ENCODE measurements at places on chromosomes 5 and 9.

DNA sequence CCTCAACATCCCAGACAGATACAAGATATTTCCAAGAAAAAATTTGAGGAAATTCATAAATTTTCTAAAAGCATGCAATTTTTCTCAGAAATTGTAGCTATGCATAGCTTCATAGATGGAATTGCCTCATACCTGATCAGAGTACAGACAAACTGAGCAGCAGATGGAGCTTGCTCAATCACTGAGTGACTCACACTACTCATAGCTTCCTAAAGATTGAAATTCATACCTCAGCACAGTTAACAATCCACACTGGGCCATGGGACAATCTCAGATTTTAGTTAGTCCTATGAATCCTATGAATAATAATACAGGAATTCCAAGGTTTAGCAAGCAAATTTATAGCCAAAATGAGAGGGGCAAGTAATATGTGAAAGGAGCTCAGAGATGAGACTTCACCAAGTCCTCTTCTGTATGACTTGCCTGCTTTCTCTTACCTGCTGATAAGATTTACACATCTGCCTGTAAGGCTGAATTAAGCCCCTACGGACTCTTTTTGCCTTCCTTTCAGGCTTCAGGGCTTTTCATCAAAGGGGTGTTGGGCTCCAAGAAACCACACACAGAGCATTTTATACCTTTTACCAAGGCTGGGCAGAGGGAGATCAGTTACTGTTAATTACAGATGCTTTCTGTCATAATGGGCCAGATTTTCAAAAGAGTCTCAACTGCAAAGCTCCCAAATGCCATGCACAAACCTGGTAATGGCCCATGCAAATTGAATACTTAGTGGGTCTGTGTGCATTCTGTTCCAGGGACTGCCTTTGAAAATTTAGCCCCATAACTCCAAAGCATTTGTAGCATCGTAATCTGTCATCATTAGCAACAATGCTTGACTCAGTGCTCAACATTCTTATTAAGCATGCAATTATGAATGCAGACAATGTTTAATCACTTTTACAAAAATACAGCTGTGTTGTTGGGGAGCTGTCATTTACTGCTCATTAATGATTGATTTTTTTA lies 439.3 kb downstream of the DTWD2 start:
- no peaks in the 10 kb centered on the region for H3K36me3 ChIP-seq
- no peaks in the 10 kb centered on the region for H3K27me3 ChIP-seq
- peak; percentile 44 for DNase-seq
- H3K4me3 ChIP-seq, result no peak overlapping the region
- H3K27ac ChIP-seq, result no peak overlapping the region
- H3K4me1 ChIP-seq, result no peaks in the 10 kb centered on the region

- H3K36me3 ChIP-seq, result no peaks in the 10 kb centered on the region
- H3K27me3 ChIP-seq, result peaks cover 30% of the 10 kb centered on the region
- peak; percentile 92 for DNase-seq
- peak within 1 kb of the TSS; percentile 82 for H3K27ac ChIP-seq
These were observed at the start of gene ENTPD2 for GRCh38 chr9:137053944-137054931. Gene ENTPD2, minus strand, starts transcription at chr9:137054061. Its CDS starts 64 bp downstream, at chr9:137053997.

GRCh38 chr5:134133995-134134541 lies 19.6 kb downstream of the TCF7 start:
- H3K4me3 ChIP-seq, result no peak overlapping the region
- no peak overlapping the region for H3K27ac ChIP-seq
- peaks cover 2% of the 10 kb centered on the region for H3K4me1 ChIP-seq
- no peak for DNase-seq

- no peak for DNase-seq
- no peaks in the 10 kb centered on the region for H3K27me3 ChIP-seq
- H3K4me1 ChIP-seq, result no peaks in the 10 kb centered on the region
- no peaks in the 10 kb centered on the region for H3K36me3 ChIP-seq
- H3K4me3 ChIP-seq, result no peak overlapping the region
These were observed 252.5 kb downstream of the TRIM32 start for GRCh38 chr9:116939614-116940013.

DNA sequence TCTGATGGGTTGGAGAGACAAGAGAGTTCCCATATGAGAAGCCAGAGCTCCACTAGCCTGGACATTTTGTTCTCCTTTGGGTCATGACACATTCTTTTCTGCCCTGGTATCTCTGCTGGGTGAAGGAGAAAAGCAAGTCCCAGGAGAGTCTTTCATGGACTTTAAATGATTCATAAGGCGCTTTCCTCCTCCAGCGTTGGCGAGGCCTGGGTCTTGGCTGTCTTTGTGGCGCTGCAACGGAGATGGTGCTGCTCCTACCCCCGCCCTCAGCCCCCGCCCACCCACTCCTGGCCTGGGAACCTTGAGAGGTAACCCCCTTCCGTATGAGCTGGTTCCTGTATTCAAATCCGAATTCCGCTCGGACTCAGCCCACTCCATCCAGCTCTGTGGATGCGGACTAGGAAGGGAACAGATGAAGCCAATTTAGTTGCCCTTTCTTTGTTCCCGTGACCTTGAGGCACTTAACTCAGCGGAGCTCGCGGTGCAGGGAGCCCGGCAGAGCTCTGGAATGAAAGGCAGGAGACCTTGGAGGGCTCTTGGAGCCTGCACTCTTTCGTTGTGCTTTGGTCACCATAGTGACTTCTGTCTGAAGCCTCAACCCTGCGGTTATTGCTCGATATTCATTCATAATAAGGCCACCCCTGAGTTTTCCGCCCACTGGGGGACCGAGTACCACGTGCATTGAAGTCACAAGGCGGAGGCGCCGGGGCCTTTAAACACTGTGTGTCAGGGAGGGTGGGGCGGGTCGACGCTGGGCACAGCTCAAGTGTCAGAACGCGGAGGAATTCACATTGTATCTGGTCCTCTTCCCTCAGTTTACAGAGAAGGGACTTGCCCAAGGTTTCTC lies 14.0 kb upstream of the PWWP2A start:
- no peak overlapping the region for H3K27ac ChIP-seq
- peaks cover 3% of the 10 kb centered on the region for H3K4me1 ChIP-seq
- DNase-seq, result peak; percentile 17
- no peaks in the 10 kb centered on the region for H3K27me3 ChIP-seq

DNA sequence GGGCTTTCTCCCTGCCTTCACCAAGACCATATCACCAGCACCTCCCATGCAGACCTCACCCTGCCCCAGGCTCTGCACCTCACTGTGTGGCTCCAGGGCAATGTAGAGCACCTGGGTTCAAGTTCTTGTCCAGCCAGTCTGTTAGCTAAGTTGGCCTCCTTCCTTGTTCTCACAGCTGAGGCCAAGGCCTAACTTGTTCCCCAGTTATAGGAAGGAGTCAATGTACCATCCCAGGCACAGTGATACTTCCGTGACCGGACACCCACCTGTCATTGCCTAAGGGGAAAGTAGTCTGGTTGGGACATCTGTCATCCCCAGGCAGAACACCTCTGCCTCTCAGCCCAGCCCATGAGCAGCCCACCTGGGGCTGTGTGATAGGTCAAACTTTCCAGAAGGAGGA lies 14.4 kb upstream of the ARAP3 start:
- peaks cover 39% of the 10 kb centered on the region for H3K27me3 ChIP-seq
- H3K27ac ChIP-seq, result no peak overlapping the region
- H3K4me1 ChIP-seq, result no peaks in the 10 kb centered on the region
- no peak for DNase-seq
- H3K4me3 ChIP-seq, result no peak overlapping the region
- H3K36me3 ChIP-seq, result no peaks in the 10 kb centered on the region

- H3K27me3 ChIP-seq, result no peaks in the 10 kb centered on the region
- H3K4me3 ChIP-seq, result no peak overlapping the region
These were observed 42.3 kb downstream of the B4GALT1 start for GRCh38 chr9:33124751-33125381.

- no peaks in the 10 kb centered on the region for H3K36me3 ChIP-seq
- H3K27me3 ChIP-seq, result no peaks in the 10 kb centered on the region
- H3K27ac ChIP-seq, result peak overlapping the region; percentile 45
- DNase-seq, result peak; percentile 90
- no peaks in the 10 kb centered on the region for H3K4me1 ChIP-seq
These were observed 320.4 kb upstream of the KLF4 start for GRCh38 chr9:107809871-107810460.

DNA sequence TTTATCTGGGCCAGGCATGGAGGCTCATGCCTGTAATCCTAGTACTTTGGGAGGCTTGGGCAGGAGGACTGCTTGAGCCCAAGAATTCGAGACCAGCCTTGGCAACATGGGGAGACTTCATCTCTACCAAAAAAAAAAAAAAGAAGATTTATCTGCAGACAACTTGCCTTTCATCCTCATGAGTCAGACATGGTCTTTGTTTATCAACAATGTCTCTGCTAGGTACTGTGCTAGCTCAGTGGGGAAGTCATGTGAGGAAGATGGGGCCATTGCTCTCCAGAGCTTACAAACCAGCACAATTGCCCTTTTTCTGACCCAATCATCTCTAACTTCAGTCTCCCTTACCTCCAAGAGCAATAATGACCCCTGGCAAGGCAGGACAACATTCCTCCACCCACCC lies 1.6 kb downstream of the URM1 start:
- H3K27ac ChIP-seq, result no peak overlapping the region
- no peak overlapping the region for H3K4me3 ChIP-seq
- no peaks in the 10 kb centered on the region for H3K27me3 ChIP-seq
- H3K36me3 ChIP-seq, result no peaks in the 10 kb centered on the region
- no peak for DNase-seq
- peaks cover 8% of the 10 kb centered on the region for H3K4me1 ChIP-seq

DNA sequence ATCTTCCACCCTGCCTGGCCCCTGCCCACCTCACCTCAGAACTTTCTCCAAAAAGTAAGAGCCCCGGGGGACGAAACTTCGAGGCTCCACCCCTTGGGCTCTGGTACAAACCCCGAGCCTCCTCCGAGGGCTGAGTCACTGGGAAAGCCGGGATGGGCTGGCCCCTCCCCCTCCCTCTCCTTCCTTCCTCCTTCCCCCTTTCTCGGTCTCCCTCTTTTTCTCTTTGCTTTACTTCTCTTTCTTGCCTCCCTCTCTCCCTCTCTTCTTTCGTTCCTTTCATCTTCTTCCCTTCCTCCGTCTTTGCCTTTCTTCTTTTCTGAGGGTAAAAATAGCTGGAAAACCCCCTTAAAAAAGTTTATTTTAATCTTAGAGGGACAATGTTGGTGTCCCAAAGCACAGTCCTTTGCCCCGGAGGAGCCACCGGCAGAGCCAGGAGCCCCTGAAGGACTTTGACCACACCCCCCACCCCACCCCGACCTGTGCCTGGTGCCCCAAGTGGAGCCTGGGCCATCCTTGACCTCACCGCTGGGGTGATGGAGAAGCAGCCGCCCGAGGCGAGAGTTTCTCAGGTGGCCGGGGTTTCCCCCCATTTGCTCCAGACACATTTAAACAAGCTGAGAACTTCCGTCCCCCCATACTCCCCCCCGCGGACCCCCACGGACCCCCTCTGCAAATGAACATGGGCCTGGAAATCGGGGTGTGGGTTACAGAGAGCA lies 5.7 kb upstream of the NOTCH1 start:
- no peaks in the 10 kb centered on the region for H3K27me3 ChIP-seq
- no peaks in the 10 kb centered on the region for H3K4me1 ChIP-seq
- H3K36me3 ChIP-seq, result no peaks in the 10 kb centered on the region
- DNase-seq, result peak; percentile 58
- peak overlapping the region; percentile 25 for H3K27ac ChIP-seq

DNA sequence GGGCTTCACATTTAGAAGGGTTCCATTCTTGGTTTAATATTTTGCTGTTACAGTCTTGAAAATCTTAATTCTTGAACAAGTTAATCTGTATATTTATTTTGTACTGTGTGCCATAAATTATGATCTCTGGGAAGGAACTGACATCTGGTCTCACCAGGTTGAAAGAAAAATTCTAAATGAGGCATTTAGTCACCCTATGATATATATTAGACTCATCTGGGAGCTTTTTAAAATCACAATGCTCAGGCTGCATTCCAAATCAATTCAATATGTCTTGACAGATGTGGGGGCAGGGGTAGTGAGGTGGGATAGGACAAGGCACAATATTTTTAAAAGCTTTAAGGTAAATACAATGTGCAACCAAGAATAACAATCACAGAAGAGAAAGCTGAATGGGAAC lies 569.2 kb downstream of the PRR16 start:
- H3K36me3 ChIP-seq, result no peaks in the 10 kb centered on the region
- no peak overlapping the region for H3K4me3 ChIP-seq
- H3K27me3 ChIP-seq, result no peaks in the 10 kb centered on the region
- no peak for DNase-seq
- no peaks in the 10 kb centered on the region for H3K4me1 ChIP-seq
- no peak overlapping the region for H3K27ac ChIP-seq

- H3K27me3 ChIP-seq, result no peaks in the 10 kb centered on the region
- DNase-seq, result no peak
- no peak overlapping the region for H3K4me3 ChIP-seq
- no peak overlapping the region for H3K27ac ChIP-seq
- H3K4me1 ChIP-seq, result no peaks in the 10 kb centered on the region
- peaks cover 61% of the 10 kb centered on the region for H3K36me3 ChIP-seq
These were observed 9.5 kb downstream of the NPM1 start for GRCh38 chr5:171397190-171397589.

- no peaks in the 10 kb centered on the region for H3K4me1 ChIP-seq
- H3K4me3 ChIP-seq, result no peak overlapping the region
- DNase-seq, result no peak
- no peak overlapping the region for H3K27ac ChIP-seq
- H3K36me3 ChIP-seq, result no peaks in the 10 kb centered on the region
These were observed 17.7 kb downstream of the TMEM252 start for GRCh38 chr9:68522954-68523353.

DNA sequence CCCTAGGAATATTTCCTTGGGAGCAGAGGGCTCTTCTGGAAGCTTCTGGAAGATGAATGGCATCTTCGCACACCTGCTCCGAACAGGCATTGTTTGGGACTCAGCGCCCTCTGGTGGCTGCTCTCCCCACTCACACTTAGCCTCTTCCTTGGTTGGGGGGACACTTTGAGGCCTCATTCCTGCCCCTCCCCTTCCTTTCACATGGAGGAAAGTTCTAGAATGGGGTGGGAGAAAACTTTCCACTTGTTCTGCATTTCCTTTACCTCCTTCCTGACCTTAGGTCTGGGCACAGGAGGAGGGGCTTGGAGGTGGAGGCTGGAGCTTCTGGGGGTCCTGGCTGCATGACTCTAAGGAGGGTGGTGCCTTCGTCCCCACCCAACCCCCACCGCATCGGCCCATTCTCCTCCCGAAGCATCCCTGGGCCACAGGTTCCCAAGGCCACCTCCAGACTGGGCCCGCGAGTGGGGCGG lies 19.3 kb upstream of the SMIM32 start:
- H3K27ac ChIP-seq, result no peak overlapping the region
- no peaks in the 10 kb centered on the region for H3K27me3 ChIP-seq
- no peaks in the 10 kb centered on the region for H3K4me1 ChIP-seq
- no peak overlapping the region for H3K4me3 ChIP-seq

DNA sequence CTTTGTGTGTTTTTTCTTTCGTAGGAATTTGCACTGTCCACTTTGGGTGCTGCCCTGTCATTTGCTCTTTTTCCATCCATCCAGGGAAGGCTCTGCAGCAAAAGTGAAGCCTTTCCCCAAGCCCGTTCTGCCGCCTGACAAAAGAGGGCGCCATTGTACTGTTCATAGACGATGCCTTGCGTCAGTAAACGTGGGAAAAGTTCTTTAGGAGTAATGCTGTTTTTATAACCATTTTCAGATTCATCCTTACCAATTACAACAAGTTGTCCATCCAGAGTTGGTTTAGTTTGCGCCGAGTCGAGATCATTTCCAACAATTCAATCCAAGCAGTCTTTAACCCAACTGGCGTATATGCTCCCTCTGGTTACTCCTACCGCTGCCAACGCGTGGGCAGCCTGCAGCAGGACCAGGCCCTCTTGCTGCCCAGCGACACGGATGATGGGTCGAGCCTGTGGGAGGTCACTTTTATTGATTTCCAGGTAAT lies 34.3 kb upstream of the RPS23 start:
- no peak overlapping the region for H3K4me3 ChIP-seq
- peaks cover 8% of the 10 kb centered on the region for H3K4me1 ChIP-seq
- H3K36me3 ChIP-seq, result peaks cover 2% of the 10 kb centered on the region
- no peak overlapping the region for H3K27ac ChIP-seq

GRCh38 chr5:172209714-172210113 lies 15.7 kb downstream of the EFCAB9 start:
- H3K27ac ChIP-seq, result no peak overlapping the region
- no peak for DNase-seq
- H3K27me3 ChIP-seq, result no peaks in the 10 kb centered on the region
- H3K4me3 ChIP-seq, result no peak overlapping the region
- H3K36me3 ChIP-seq, result peaks cover 6% of the 10 kb centered on the region
- no peaks in the 10 kb centered on the region for H3K4me1 ChIP-seq
